ENCODE measurements at places on chromosomes 7 and 10.

- no peak for DNase-seq
Observed at GRCh38 chr10:72285972-72286521, 12.3 kb downstream of the DDIT4 start.

DNA sequence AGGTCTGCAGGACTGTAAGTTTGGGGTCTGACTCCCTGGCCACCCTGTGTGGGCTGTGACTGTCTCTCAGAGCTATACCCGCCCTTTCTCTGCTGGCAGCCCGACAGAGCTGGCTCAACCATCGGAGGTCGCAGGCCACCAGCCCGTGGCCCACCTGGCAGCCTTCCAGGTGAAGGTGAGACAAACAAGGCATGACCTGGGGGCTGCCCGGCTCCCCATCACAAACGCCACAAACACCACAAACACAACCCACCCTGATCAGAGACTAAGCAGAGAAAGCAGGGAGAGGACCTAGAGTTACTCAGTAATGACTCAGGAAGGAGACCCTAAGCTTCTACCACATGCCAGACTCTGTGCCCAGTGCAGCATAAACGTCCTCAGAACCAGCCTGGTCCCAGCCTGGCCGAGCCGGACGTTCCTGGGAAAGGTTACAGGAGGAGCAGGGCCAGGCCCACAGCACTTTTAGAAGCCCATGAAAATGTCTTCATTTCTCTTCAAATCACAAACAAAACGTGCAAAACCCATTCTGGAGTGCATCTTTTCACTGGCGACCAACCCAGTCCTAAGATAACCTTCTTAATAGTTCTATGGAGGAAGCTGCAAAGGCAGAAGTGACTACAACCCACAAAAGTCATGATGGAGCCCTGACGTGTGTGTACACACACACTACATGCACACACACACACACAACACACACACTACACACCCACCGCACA lies 66.8 kb downstream of the MKI67 start:
- no peak for DNase-seq

GRCh38 chr7:25802057-25802456 lies 349.9 kb upstream of the NFE2L3 start:
- no peak for DNase-seq

DNA sequence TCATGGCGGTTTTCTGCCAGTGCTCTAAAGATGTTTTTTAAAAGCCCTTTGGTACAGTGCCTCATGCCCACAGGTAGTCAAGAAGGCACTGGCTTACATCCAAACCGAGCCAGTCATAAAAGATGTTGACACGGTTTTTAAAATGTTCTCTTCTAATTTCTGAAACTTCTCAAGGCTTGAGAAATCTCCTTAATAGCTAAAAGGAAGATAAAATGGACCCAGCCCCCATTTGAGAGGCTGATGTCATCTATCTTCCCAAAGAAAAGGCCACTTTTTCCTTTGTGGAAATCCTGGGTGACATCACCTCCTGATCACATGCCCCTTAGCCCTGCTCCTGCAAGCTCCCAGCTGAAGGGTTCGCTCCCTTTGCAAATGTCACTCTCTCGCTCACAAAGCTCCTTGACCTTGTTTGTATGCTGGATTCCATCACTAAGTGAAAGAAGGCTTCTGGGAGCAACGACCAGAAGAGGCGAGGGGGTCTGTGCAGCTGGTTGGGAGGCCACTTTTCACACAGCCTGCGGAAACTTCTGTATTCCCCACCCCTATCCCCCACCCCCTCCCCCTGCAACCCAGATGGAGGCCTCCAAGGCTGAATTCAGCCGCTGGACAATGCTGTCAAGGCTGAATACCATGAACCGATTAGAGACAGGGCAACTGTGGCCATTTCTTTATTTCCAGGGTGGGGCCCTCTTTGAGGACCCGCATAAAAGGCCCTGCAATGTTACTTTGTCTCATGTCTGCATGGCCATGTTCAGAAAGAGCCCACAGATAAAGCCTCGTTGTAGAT lies 122.8 kb downstream of the CUBN start:
- DNase-seq = no peak

DNA sequence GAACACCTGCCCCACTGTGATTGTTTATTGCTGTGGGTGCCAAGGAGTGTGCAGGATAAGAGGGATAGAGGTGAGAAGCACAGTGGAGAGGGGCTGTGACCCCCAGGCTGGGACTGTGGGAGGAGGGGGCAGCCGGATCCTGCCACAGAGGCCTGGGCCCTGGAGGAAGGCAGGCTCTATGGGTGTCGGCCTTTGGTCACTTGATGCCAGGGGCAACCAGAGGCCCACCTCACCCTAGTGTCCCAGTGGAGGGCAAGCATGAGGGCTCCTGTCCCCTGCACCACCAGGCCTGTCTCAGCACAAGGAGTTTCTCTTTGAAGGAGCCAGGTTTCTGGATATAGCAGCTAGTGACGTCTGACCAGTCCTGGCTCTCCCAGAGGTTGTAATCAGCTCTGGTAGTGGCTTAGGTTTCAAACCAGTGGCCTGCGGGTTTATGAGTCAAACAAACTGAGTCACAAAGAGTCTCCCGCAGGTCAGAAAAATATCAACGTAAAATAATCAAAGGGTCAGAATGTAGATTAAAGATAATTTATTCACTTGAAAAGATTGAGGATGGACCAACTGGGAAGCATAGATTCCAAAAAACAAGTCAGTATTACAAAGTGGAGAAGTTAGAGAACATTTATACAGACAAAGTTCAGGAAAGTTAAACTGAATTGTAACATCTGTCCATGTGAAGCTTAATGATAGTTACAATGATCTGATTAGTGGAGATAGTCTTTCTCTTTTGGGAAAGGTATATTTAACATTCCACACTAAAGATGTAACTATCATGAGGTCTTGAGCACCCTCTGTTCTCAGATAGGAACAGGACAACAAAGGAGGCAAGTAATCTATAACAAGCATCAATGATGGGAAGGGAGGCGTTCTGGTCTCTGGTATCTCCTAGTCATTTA lies 37.2 kb upstream of the ZNF488 start:
- no peak for DNase-seq

- DNase-seq = no peak
Observed at GRCh38 chr7:37032258-37032601, 307.9 kb upstream of the AOAH start.

GRCh38 chr10:118764195-118764594 lies 9.4 kb upstream of the CACUL1 start:
- no peak for DNase-seq

DNA sequence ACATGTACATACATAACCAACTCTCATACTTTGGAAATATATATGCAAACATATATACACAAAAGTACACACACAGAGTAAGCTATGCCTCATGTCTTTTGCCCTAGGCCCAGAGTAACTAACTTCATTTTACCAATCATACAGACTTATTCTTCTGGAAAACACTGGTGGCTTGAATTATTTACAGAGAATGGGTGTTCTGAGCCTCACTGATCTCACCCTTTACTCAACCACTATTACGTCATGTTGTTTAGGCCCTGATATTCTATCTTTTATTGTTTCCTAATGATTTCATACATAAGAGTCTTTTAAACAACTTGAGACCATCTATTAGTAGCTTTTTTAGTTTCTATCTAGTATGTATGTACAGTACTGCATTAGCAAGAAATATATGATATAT lies 43.0 kb downstream of the ANK3 start:
- no peak for DNase-seq
